ENCODE measurements at places on chromosomes 3 and 15. TPM values are rescaled to one million over a fixed set of nuclear protein-coding genes. Genes with fewer than 3 reads are reported as not detected.
A peak's percentile ranks its signal among the peaks of the same experiment; 100 is the strongest.

The EFCC1 gene
- 7.3 TPM for total RNA-seq

The ATP8B4 gene
- total RNA-seq, result 4.9 TPM

The TMCO5A gene
- total RNA-seq, result not detected

The RYR3 gene
- total RNA-seq, result 0.15 TPM

DNA sequence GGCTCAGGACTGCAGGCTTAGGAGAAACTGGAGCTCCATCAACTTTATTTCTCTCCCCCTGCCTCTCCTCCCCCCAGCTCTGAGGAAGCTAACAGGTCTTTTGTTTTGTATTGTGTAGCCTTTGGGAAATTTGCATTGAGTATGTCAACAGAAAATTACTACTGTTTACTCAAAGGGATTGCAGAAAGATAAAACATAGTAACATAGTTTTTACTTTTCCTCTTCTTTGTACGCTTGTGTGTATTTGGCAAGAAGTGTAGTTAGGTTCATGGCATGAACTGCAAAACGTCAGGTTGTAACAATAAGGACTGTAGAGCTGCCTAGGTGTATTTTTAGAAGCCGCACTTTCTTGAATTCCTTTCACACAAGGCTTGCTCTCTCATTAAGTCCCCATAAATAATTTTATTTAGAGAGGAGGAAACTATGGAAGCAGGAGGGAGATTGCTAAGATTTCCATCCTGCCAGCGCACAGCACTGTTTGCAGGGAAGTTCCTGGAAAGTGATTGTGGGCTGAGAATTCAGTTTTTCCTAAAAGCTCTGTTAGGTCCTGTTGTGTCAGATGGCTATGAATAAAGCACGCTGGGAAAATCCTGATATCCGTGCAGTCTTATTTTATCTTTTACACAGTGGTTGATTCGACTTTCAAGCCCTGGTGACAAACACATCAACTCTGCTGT is 21.1 kb upstream of the SATB1 start:
- H3K27me3 ChIP-seq, result peaks cover 8% of the 10 kb centered on the region
- no peak overlapping the region for H3K4me3 ChIP-seq
- no peak overlapping the region for H3K27ac ChIP-seq
- DNase-seq, result no peak
- H3K36me3 ChIP-seq, result no peaks in the 10 kb centered on the region

DNA sequence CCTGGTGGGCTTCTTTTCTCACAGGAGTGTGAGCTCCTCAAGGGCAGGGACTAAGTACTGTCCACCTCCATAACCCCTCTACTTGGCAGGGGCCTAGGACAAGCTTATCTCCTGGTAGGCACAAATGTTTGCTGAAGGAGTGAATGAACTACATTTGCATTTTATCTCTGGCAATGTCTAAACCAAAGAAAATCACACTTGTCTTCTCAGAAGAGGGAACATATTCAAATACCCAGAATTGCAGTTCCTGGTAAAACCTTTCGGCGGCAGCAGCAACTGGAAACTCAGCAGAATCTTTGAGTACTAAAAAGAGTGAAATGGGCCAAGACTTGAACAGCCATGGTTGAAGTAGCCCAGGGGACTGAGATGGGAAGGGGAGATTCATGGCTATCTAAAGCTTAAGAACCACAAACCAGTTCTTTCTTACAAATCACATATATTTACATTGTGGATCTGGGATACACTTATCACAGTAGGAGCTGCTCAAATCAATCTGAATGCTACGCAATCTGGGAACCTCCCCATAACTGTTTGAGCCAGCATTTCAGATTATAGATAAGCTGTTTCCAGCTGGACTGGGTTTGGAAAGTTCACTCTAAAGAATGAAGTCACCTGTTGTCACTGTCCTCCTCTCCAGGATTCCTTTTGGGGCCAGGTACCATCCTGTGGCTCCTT is 18.7 kb upstream of the PTPN9 start:
- peaks cover 75% of the 10 kb centered on the region for H3K36me3 ChIP-seq
- H3K27ac ChIP-seq, result peak overlapping the region; percentile 13
- no peak overlapping the region for H3K4me3 ChIP-seq
- peaks cover 4% of the 10 kb centered on the region for H3K4me1 ChIP-seq
- DNase-seq, result no peak

DNA sequence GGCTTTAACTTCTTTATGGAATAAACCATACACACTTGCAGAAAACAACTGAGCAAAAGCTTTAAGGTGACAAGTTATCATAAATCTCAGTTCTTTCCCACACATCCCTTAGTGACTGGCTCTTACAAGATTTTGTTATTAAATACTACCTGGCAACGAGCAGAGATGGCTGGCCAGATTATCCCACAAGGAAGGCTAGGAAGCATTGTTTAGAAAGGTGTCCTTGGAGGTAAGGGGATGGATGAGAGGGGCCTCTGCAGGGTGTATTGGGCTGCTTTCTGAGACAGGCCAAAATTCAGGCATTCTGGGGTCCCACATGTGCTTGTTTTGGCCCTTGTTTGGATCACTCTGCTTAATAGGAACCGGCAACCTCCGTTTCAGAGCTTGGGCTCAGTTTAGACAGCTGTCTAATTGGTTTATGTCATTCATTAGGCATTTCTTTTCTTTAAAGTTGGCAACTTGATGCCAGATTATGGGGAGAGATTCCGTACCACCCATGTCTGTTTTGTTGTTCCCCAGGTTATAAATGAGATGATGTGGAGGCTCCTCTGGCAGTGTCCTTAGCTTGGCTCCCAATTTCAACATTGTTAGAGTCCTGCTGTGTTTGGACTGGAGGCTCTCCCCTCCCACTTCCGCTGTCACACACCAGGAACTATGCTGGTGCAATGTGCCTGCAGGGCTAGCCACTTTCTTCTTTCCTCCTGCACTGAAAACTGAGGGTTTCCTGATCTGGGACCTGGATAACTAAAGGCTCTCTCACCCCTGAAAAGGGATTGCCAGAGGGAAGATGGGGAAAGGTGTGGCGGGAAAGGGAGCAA is 121.1 kb downstream of the TPRG1 start:
- H3K4me1 ChIP-seq, result no peaks in the 10 kb centered on the region
- no peaks in the 10 kb centered on the region for H3K36me3 ChIP-seq
- H3K4me3 ChIP-seq, result no peak overlapping the region
- H3K27me3 ChIP-seq, result no peaks in the 10 kb centered on the region
- no peak for DNase-seq
- no peak overlapping the region for H3K27ac ChIP-seq

DNA sequence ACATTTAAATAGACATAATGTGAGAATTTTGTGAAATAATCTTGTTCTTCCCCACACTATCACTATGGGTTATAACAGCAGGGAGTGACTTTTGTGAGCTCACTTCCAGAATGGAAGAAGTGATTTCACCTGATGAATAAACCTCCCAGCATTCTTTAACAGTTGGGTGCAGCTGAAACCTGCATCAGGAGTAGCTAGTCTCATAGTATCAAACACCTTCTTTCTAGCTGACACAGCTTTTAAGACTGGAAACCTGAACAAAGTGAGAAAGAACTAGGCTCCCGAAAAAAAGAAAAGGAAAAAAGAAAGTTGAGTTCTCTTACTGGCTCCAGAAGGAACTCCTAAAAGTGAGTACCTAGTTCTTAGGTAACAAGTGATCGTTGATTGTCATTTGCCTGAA is 61.1 kb upstream of the UNC13C start:
- DNase-seq, result no peak
- no peaks in the 10 kb centered on the region for H3K36me3 ChIP-seq
- no peaks in the 10 kb centered on the region for H3K27me3 ChIP-seq
- no peaks in the 10 kb centered on the region for H3K4me1 ChIP-seq

- H3K4me1 ChIP-seq, result peaks cover 20% of the 10 kb centered on the region
- no peaks in the 10 kb centered on the region for H3K36me3 ChIP-seq
- peak within 1 kb of the TSS; percentile 56 for H3K4me3 ChIP-seq
- H3K27me3 ChIP-seq, result peaks cover 5% of the 10 kb centered on the region
- DNase-seq, result peak; percentile 94
- H3K27ac ChIP-seq, result no peak within 1 kb of the TSS
These were observed at the start of gene PIF1 for GRCh38 chr15:64825431-64826294. TSS of gene PIF1 (minus strand) at chr15:64825647. CDS start at chr15:64824335, 1,312 bp downstream.

DNA sequence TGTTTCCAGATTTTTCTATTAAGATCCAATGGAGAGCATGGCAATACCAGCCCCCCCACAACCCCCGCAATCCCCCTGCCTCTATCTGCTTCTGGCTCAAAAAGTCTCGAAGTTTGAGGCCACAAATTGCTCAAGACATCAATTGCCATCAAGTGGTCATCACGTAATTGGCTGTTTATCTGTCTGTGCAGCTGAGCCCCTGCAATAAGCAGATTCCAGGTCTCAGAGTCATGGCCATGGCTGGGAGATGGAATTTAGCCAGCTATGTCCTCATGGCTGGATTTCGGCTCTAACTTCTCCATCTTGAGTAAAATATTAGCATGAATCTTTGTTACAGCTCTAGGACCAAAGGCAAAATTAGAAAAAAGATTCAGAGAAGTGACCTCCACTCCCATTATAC is 22.7 kb downstream of the SSUH2 start:
- H3K27ac ChIP-seq, result no peak overlapping the region
- no peak overlapping the region for H3K4me3 ChIP-seq
- H3K36me3 ChIP-seq, result no peaks in the 10 kb centered on the region
- DNase-seq, result no peak
- H3K4me1 ChIP-seq, result peaks cover 13% of the 10 kb centered on the region

DNA sequence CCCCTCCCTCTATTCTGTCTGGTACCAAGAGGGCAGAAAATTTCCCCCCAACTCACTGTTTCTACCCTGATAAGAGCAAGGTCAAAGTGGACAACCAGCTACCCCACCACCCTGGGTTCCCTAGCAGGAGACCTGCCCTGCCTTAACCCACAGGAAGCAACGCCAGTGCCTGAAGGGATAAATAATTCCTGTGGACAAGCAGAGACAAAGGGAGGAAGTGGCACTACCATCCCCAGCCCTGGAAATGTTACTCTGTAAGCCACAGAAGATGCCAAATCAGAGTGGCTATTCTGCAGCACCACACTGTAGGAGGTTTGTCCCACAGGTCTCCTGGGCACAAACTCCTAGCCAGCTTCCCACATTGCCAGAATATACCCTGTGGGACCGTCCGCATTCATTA is 80.1 kb downstream of the DNAH12 start:
- no peaks in the 10 kb centered on the region for H3K4me1 ChIP-seq
- H3K27me3 ChIP-seq, result no peaks in the 10 kb centered on the region
- H3K36me3 ChIP-seq, result no peaks in the 10 kb centered on the region
- no peak for DNase-seq
- no peak overlapping the region for H3K4me3 ChIP-seq
- H3K27ac ChIP-seq, result no peak overlapping the region

- H3K4me1 ChIP-seq, result no peaks in the 10 kb centered on the region
- no peak overlapping the region for H3K4me3 ChIP-seq
- H3K27ac ChIP-seq, result no peak overlapping the region
- no peaks in the 10 kb centered on the region for H3K36me3 ChIP-seq
- DNase-seq, result no peak
These were observed 36.3 kb upstream of the TMC3 start for GRCh38 chr15:81410318-81410753.

DNA sequence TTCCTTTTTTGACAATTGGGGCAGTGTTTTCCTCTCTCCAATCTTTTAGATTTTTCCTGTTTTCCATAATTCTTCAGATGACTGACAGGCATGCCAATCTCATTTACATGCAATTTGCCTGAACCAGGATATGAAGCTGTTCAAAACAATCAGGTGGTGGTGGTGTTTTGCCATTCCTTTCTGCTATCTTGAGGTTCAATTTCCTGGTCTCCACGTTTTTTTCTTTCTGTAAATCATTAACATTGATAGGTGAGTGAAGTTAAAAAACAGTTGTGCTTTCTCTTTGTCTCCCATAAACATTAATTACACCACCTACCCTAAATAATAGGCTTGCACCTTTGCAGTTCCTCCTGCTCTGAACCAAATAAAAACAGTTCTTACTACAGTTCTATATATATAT is 49.1 kb downstream of the C2CD4A start:
- no peaks in the 10 kb centered on the region for H3K36me3 ChIP-seq
- no peak overlapping the region for H3K27ac ChIP-seq
- DNase-seq, result no peak
- no peaks in the 10 kb centered on the region for H3K27me3 ChIP-seq
- H3K4me1 ChIP-seq, result peaks cover 13% of the 10 kb centered on the region

GRCh38 chr15:82680200-82681102 is 29.2 kb downstream of the AP3B2 start:
- no peaks in the 10 kb centered on the region for H3K36me3 ChIP-seq
- H3K4me1 ChIP-seq, result peaks cover 5% of the 10 kb centered on the region
- peaks cover 9% of the 10 kb centered on the region for H3K27me3 ChIP-seq
- peak overlapping the region; percentile 24 for H3K27ac ChIP-seq
- H3K4me3 ChIP-seq, result peak overlapping the region; percentile 31
